Breast epithelium (tissue), 4 donors: ENCODE measurements at places on chromosomes 1 and 21. TPM values are rescaled to one million over a fixed set of nuclear protein-coding genes. Genes with fewer than 3 reads are reported as not detected.

The AGMAT gene
- total RNA-seq: 0.29 TPM

- no peak for DNase-seq
Measured at GRCh38 chr1:198449261-198449660, 91.2 kb downstream of the ATP6V1G3 start.

DNA sequence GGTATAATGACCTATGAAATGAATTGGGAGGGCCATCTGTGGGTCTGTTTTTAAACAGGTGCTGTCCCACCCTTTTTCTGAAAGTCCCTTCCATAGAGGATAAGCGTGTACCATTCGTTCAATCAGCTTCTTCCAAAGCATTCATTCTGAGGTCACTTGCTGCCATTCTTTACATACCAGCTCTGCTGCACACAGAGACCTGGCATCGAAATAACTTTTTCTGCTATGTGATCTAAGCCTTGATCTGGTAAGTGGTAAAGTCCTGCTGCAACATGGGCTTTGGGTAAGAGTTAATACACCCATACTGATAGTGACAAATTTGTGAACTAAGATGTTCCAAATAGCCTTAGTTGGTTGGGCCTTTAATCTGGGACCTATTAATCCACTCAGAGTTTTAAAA is 38.9 kb downstream of the DR1 start:
- no peak for DNase-seq

DNA sequence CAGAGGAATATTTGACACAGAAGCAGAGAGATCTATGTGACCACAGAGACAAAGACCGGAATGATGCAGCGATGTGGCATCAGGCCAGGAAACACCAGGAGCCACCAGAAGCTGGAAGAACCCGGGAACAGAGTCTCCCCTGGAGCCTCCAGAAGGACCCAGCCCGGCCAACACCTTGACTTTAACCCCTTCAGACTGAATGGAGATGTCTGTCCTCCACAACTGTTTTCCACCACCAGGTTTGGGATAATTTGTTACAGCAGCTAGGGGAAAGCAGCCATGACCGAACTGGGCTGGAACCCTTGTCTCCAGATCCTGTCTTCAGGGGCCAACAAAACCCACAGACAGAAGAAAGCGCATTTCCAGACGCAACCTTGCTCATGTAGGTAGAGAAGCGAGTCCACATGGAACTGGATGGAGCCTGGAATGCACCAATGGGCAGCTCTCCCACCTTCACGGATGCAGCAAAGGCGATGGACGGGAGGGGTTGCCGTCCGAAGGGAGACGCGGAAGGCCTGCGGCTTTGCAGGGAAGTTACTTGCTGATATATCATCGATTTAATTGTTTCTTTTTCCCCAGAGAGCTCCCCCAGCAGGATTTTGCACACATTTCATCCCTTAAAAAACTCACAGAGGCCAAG is 396.6 kb downstream of the NPHP4 start:
- DNase-seq: no peak

GRCh38 chr1:185676969-185677368 is 57.2 kb upstream of the HMCN1 start:
- DNase-seq: no peak

DNA sequence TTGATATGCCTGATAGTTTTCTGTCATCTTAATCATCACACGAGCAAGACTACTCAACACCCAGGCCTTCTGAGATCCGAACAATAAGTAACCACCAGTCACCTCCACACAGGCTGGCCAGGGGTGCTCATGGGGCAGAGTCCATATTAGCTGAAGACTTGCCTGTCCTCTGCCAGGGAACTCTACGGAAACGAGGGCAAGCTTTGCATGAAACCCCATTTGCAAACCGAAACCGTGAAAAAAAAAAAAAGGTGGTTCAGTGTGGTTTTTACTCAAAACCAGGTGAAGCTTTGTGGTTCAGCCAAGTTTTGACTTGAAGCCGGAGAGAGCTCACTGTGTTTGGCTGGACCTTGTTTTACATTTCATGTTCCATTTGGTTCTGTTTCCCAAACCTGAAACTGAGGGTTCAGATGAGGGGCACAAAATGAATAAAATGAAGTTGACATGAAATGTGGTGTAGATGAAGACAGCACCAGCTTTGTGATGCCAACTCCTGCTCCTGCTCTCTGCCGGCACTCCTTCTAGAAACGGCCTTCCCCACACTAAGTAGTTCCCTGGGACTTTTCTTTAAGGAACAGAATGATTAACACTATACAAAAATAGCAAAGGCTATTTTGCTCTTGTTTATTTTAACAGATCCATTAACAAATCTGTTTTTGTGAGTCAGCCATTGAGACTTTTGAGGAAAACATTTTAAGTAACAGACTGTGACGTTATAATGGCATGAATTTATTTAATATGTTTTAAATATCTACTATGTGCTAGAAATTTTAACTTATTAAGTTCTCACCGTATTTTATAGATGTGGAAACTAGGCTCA is 74.7 kb downstream of the RUNX1 start:
- DNase-seq: no peak

DNA sequence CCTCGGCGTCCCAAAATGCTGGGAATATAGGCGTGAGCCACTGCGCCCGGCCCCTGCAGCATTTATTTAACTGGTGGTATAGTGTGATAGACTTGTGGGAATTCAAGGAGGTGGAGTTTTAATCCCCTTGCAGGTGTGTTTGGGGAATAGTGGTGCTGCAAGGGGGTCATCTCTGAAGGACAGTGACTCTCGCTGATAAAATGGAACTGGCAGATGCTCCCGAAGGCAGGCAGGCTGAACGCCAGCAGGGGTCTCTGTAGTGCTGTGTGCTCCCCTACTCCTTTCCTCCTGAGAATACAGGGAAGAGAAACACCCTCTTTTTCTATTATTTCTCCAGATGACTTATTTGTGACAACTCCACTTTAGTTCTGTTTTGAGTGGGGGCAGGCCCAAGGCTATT is 4.0 kb downstream of the OSCP1 start:
- no peak for DNase-seq

DNA sequence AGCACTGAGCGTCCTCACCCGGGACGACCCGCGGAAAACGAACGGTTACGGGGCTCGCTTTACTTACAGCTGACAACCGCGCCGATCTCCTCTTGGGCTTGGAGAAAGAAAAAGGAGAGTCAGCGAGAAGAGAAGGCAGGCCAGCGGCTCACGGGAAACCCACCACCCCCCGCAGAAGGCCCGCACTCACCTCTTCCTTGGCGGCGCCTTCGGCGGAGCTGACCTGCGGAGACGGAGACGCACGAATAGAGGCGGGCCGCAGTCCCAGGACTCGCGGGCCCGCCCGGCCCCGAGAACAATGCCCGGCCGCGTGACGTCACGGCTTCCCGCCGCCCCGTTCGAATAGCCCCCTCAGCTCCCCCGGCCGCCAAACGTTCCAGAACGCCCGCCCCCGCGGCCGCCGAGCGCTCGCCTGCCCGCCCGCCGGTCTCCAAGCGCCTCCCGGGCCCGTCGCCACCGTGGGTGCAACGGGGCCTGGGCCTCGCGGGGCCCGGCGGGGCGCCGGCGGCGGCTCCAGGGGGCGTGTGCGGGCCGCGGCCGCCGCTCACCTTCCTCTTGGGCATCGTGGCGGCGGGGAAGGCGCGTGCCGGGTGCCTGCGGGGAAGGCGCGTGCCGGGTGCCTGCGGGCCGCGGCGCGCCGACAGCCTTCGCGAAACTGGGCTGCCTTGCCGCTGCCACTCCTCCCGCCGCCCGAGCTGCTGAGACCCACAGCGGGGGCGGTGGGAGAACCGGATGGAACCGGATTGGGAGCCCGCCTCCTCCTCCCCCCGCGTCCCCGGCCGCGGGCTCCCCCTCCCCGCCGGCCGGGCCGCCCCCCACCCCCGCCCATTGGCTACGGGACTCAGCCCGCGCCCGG is at the start of gene HMGN1:
TSS of gene HMGN1 (minus strand) at position 734 of the 856 bp plus-strand sequence. CDS start at position 563, 171 bp downstream.
- peak; percentile 87 for DNase-seq

DNA sequence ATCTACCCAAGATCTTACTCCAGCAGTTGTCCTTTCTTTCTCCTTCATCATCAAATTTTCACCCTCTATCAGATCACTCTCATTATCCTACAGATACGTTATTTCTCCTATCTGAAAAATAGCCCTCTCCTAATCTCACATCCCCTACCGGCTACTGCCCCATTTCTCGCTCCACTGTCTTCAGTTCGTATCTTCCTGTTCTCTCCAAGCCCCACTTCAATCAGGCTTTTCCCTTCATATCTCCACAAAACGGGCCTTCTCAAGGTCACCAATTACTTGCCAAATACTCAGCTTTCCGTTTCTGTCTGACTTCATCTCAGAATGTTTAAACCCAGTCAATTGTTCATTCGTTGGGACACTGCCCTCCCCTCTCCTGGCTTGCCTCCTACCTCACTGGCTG is 32.4 kb downstream of the SLC30A1 start:
- DNase-seq: no peak

The TMEM82 gene
- total RNA-seq: not detected

DNA sequence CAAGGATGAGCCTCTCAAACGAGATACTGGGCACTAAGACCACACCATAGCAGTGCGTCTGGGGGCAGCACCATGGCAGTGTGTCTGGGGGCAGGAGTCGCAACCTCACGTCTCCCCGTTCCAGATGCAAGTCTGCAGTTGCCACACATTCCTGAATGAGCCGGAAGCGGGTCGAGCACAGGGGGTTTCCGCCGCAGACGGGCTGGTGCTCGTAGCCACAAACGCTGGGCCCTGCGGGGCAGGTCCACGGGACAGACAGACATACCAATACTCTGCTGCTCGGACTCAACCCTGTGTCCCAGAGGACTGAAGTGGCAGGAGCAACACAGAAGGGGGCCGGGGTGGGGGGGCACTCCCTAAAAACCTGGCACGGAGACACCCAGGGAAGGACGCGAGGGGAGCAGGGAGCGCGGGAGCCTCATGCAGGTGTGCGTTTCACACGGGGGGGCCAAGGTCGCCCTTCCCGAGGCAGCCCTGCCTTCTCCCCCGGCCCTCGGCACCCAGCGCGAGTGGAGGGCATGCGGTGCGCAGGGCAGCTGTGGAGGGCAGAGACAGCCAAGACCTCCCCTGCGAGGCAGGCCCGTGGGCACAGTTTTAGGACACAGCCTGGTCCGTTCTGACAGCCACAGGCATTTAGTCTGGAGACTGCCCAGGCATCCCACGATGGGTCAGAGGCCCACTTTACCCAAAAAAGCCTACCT is 24.5 kb downstream of the PTTG1IP start:
- DNase-seq: no peak

The CD5L gene
- not detected for total RNA-seq

The SRP9 gene
- 168 TPM for total RNA-seq

The VSIG8 gene
- 0.16 TPM for total RNA-seq

- DNase-seq: no peak
Measured at GRCh38 chr1:226579781-226580323, 31.3 kb downstream of the STUM start.

The SPRR1A gene
- total RNA-seq: not detected

GRCh38 chr1:40965531-40965930 is 14.0 kb upstream of the CTPS1 start:
- no peak for DNase-seq

GRCh38 chr1:158007180-158007579 is 13.7 kb downstream of the KIRREL1 start:
- DNase-seq: no peak

The LRRC7 gene
- total RNA-seq: not detected

The SDC3 gene
- total RNA-seq: 26.2 TPM

DNA sequence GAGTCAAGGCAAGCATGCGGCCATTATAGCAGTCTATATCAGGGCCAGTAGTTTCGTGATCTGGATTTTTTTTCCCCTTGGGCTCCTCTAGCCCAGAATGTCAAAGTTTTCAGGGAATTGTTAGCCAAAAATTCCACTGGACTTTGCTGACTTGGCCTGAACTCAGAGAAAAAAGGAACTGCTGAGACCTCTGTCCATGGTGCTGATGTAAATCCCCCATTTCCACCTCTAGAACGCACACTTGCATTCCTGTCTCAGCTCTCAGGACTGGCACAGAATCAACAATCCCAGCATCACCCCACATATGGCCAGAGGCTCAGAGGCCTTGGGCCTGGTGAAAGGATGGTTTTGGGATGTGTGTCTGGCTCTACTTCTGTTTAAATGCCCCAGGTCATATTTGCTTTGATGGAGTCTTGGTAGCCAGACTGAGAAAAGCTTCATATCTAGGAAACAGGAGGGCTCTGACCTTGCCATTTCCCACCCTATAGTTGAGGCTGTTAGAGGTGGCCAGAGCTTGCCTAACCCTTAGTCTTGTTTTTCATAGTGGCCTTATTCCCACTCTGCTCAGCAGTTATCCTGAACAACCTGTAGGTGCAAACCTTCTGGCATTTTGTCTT is 16.9 kb upstream of the EFCAB14 start:
- DNase-seq: no peak

The HAO2 gene
- not detected for total RNA-seq

DNA sequence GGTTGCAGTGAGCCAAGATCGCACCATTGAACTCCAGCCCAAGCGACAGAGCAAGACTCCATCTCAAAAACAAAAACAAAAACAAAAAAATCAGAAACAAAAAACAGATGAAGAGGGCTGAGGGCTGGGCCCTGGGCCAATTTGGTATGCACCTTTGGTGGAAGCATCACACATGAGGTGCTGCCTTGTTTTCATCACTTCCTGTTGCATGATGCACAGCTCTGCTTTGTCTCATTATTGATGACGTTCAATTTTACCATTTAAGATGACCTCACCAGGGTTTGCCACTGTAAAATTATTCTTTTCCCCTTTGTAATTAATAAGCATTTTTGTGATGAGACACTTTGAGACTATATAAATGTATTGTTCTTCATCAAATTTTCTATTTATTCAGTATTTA is 9.8 kb upstream of the IFNAR2 start:
- no peak for DNase-seq

DNA sequence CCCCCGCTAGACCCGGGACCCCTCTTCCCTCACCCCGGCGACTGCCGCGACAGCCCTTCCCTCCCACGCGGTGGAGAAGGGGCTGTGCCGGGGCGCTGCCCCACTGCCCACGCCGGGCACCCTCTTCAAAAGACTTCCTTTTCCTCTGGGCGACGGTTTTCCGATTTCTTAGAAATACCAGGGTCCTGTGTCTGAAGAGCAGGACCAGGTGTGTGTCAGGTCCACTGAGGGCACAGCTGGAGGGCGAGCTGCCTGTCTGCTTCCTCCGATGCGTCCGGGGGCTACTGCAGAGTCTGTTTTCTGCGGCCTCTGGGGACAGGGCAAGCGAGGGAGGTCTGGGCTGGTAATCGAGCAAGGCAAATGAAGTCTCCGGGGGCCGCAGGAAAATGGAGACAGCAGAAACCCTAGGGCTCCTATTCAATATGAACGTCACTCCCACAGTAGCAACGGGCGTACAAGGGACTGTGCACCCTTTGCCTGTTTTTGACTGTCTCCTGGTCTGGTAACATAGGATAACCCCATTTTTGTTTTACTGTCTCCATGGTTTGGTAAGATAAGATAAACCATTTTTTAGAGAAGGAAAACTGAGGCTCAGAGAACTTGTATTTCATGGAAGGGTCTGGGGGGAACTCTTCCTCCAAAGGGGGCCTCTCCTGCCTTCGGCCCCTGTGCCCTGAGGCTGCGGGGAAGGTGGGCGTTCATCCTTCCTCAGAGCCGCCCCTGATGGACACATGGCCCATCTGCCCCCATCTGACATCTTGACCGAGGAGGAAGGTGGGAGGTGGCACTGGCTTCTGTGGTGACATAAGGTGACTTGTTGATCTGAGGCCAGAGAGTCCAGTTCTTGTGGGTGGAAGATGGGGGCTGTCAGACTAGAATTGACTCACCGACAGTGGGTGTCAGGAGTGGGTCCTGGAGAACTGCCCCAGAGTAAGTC is 970 bp downstream of the TNFRSF1B start:
- no peak for DNase-seq

The PODN gene
- 83.1 TPM for total RNA-seq

- no peak for DNase-seq
Measured at GRCh38 chr1:64469116-64469976, 583 bp upstream of the CACHD1 start.

The TMPRSS3 gene
- not detected for total RNA-seq
